ENCODE measurements at places on chromosomes 4 and X.

GRCh38 chr4:41601025-41601424 lies 63.1 kb downstream of the LIMCH1 start:
- DNase-seq, result no peak

DNA sequence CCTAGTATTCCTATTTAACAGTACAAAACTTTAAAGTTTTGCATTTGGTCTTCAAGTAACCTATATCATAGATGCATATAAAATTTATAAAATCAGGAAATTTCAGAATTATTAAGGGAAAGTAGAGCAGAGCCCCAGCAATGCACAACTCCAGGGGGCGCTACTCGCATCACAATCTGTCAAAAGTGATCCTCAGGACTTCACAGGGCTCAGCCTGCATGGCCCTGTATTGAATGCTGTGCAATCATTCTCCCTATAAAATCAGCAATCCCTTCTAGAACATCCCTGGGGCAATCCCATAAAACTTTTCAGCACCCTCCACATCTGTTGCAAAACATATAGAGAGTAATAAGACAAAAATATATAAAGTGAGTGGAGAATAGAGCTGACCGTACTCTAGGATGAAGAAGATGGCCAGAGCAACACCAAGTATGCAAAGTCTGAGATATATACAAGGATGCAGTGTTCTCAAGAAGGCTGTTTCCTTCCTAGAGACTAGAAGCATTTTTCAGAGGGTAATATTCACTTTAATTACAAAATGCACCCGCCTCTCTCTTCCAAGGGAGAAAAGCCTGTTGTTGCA lies 12.5 kb upstream of the PPARGC1A start:
- no peak for DNase-seq

GRCh38 chrX:41339148-41339547 lies 5.2 kb downstream of the DDX3X start:
- no peak for DNase-seq

- no peak for DNase-seq
These were observed 1.2 kb upstream of the SLC2A9 start for GRCh38 chr4:10022346-10023049.

- no peak for DNase-seq
These were observed 8.8 kb upstream of the NKX1-1 start for GRCh38 chr4:1414831-1415680.

DNA sequence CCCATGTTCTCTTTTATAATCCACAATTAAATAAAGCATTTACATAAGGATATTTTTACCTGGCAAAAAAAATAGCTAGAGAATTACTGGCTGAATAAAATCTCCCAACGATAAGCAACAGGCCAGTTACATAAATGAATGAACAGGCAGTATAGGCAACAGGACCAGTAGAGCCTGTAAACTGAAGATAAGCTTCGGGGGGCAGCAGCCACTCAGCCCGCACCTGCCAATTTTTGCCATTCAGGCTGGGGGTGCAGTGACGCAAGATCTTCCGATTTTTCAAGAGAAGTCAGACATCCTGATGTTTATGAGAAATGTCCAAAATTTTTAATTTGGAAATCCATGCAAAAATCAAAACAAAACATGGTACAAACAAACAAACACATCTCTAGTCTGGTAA lies 49.0 kb upstream of the CDKN2AIP start:
- no peak for DNase-seq

- no peak for DNase-seq
These were observed 5.9 kb upstream of the EIF1AX start for GRCh38 chrX:20147561-20147960.

GRCh38 chrX:111511477-111511876 lies at the start of gene SERTM2:
Gene SERTM2, plus strand, starts transcription at chrX:111511645. Its CDS starts 7,213 bp downstream, at chrX:111518858.
- DNase-seq, result no peak

GRCh38 chr4:125762537-125762936 lies 447.8 kb downstream of the FAT4 start:
- no peak for DNase-seq

DNA sequence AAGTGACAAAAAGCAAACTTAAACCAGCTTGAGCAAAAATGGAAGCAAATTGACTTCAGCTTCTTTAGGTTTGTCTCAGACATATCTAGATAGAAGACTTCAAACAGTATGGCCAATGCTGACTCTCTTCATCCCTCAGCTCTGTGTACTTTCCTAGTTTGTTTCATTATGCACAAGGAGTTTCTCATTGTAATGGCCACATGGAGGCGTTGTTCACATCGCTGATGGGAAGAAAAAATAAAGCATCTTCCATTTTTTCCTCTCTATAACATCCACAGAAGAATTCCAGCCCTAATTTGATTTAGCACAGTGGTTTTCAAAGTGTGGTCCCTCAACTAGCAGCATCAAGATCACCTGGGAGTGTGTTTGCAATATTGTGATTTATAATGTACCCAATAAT lies 397.5 kb upstream of the PRKX start:
- no peak for DNase-seq

DNA sequence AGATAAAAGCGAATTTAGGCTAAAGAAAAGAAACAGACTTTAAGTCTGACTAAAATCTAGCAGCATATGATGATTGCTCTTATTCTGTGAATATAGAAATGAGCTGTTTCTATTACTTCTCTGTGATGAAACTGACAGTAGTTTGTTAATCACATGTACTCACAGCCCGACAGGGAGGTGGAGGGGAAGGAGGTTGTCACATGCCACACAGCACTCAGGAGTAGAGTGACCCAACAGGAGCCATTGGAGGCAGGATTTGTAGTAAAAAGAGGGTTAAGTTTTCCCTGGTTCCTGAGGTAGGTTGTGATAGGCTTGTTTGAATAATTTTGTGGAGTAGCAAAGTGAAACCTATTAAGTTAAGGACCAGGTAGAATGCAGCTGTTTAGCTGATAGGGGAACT lies 495.9 kb downstream of the CENPC start:
- no peak for DNase-seq

DNA sequence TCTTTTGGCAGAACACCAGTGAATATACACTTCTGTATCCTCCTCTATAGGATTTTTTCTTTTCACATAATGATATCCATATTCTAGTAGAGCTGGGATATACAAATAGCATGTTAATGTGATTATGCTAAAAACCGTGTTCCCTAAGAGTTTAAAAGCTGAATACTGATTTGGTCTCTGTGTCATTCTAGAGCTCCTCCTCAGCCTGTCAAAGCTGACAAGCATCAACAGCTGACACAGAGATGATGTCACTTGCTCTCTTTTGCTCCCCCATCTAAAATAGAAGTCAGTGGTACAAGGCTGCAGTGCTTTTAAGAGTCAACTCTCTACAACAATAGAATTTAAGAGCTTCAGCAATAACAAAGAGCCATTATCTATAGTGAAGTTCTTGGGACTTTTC lies 17.1 kb upstream of the HERC3 start:
- no peak for DNase-seq

DNA sequence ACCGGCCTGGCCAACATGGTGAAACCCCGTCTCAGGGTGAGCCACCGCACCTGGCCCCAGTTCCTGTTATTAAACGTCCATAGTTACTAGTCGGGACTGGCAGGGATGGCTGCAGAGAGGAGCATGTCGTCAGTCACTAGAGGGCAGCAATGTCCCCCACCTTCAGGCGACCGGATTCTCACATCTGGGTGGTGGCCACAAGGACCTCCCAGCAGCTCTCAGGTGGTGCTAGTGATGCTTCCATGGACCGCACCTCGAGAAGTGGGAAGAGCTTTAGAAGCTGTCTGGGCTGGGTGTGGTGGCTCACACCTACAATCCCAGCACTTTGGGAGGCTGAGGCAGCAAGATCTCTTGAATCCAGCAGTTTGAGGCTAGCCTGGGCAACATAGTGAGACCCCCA lies 13.3 kb upstream of the IL3RA start:
- DNase-seq, result no peak

DNA sequence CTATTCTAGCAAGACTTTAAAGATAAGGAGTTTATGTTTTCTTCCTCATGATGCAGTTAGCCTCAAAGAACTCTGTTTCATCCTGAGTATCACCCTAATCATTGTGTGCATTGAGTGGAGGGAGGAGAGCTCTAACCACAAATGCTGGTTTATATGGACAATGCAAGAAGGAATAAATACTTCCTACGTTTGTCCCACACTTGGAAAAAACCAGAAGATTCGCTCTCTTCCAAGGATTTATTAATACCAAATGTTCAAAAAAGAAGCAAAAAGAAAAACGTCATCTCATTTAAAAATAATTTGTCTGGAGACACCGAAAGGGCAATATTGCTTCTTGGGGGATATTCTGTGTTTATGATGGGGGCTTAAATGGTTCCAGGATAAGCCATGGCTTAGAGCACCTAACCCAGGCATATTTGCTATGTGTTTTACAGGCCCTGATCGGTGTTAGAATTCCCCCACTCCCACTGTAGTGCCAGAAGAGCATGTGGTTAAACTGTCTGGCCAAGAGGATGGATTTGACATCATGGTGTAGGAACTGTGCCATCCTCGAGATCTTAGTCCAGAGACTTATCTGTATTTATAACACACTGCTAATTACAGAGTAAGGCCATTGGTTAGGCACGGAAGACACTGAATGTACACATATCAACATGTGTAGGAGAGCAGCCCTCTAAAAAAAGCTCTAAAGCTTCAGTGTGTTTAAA lies 227.2 kb downstream of the ANK2 start:
- DNase-seq, result no peak

- DNase-seq, result no peak
These were observed 10.1 kb downstream of the PAPSS1 start for GRCh38 chr4:107709916-107710315.

DNA sequence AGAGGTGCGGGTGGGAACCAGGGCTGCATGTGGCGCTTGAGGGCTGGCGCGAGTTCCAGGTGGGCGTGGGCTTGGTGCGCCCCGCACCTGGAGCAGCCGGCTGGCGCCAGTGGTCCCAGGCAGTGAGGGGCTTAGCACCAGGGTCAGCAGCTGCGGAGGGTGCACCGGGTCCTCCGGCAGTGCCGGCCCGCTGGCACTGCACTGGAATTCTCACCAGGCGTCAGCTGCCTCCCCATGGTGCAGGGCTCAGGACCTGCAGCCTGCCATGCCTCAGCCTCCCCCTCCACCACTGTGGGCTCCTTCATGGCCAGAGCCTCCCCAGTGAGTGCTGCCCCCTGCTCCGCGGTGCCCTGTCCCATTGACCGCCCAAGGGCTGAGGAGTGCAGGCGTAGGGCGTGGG lies 174.0 kb downstream of the ADAM29 start:
- no peak for DNase-seq

- DNase-seq, result no peak
These were observed 489.0 kb downstream of the FAM133A start for GRCh38 chrX:94162971-94163370.

GRCh38 chr4:17310269-17310652 lies 201.6 kb downstream of the QDPR start:
- no peak for DNase-seq

- DNase-seq, result peak; percentile 98
These were observed 223.9 kb downstream of the CAMK2D start for GRCh38 chr4:113537628-113538027.

GRCh38 chr4:82803746-82804145 lies 5.2 kb upstream of the SCD5 start:
- DNase-seq, result no peak

GRCh38 chrX:45266456-45266855 lies 65.8 kb upstream of the DIPK2B start:
- no peak for DNase-seq

DNA sequence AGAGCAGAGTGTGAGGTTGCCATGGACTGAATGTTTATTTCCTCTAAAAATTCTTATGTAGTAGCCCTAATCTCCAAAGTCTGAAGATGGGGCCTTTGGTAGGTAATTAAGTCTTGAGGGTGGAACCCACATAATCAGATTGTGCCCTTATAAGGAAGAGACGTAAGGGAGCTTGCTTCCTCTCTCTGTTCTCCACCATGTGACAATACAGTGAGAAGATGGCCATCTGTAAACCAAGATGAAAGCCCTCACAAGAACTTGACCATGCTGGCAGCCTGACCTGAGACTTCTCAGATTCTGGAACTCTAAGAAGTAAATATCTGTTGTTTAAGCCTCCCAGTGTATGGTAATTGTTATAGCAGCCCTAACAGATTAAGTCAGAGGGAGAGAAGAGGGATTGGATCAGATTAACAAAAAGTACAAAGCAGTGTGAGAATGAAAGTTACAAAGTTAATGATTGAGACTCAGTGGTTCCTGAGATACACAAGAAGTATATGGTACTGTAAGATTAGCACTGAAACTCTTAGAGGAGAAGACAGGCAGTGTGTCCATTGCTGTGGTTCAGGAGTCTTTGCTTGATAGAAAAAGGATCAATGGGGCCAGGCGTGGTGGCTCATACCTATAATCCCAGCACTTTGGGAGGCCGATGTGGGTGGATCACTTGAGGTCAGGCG lies 82.5 kb upstream of the GC start:
- DNase-seq, result no peak

- peak; percentile 22 for DNase-seq
These were observed 185.6 kb upstream of the BANK1 start for GRCh38 chr4:101604976-101605375.

- no peak for DNase-seq
These were observed 173.8 kb upstream of the RAI2 start for GRCh38 chrX:18034945-18035344.

DNA sequence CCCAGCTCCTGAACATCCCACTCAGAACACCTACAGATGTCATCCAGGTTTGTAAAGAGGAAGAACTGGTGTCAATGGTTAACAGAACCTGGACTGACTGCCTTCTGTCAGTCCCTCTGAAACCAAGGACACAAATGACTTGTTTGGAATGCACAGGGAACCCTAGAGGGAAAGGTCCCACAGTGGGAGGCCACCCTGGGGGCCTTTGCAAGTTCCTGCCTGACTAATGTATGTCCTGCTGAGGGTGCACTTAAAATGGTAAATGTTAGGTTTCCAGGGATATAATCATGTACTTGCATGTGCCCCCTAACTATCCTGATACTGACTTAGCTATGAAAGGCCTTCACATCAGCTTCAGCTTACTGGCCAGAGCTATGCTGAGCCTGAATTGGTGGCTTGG lies 15.0 kb upstream of the XAGE2 start:
- no peak for DNase-seq

GRCh38 chr4:2321279-2322196 lies 59.6 kb upstream of the MXD4 start:
- DNase-seq, result no peak

GRCh38 chrX:132023896-132024386 lies 839 bp downstream of the STK26 start:
- DNase-seq, result no peak
